ENCODE measurements at places on chromosomes 4 and X.

DNA sequence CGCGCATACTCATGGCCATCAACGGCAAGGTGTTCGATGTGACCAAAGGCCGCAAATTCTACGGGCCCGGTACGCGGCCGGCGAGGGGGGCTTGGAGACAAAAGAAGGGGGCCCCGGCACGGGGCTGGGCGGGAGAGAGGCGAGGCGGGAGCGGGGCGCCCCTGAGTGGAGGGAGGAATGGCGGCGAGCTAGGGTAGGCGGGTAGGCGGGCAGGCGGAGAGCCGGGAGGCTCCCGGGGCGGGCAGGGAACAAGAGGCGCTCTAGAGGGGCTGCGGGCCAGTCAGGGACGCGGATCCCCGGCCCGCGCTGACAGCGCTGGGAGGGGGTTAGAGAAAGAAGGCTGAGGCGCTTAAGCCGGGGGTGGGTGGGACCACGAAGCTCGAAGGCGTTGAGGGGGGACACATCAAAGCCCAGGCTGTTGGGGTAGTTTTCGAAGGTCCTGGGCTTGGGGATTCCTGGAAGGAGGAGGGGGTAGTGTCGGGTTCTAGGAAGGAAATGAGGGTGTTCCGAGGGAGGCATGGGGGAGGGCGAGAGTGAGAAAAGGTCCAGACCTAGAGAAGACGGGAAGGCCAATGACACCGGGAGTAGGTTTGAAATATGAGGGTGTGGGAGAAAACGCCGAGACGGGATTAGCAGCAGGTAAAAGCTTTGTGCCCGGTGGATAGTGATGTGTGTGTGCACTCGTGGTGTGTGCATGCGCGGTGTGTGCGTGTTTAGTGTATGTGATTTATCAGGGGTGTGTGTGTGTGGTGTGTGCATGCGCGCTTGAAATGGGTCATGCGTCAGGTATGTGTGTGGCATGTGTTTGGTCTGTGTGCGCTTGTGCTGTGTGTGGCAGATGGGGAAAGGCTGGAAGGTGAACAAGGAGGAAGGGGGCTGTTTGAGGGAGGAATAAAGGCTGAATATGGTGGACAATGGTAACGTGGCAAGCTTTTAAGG lies 807 bp downstream of the PGRMC1 start:
- DNase-seq = no peak

GRCh38 chr4:162732876-162733275 lies 433.8 kb downstream of the NAF1 start:
- DNase-seq = no peak

GRCh38 chrX:9482837-9483236 lies 18.0 kb downstream of the TBL1X start:
- no peak for DNase-seq

- DNase-seq = peak; percentile 44
Measured at GRCh38 chr4:108360754-108361445, 192.2 kb upstream of the LEF1 start.

DNA sequence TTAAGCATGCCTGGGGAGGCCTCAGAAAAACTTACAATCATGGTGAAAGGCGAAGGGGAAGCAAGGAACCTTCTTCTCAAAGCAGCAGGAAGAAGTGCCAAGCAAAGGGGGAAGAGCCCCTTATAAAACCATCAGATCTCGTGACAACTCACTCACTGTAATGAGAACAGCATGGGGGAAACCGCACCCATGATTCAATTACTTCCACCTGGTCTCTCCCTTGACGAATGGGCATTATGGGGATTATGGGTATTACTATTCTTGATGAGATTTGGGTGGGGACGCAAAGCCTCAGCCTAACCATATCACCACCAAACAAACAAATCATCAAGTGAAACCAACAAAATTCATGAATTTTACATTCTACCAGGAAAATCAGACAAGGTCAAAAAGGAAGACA lies 76.7 kb upstream of the TAB3 start:
- DNase-seq = no peak

DNA sequence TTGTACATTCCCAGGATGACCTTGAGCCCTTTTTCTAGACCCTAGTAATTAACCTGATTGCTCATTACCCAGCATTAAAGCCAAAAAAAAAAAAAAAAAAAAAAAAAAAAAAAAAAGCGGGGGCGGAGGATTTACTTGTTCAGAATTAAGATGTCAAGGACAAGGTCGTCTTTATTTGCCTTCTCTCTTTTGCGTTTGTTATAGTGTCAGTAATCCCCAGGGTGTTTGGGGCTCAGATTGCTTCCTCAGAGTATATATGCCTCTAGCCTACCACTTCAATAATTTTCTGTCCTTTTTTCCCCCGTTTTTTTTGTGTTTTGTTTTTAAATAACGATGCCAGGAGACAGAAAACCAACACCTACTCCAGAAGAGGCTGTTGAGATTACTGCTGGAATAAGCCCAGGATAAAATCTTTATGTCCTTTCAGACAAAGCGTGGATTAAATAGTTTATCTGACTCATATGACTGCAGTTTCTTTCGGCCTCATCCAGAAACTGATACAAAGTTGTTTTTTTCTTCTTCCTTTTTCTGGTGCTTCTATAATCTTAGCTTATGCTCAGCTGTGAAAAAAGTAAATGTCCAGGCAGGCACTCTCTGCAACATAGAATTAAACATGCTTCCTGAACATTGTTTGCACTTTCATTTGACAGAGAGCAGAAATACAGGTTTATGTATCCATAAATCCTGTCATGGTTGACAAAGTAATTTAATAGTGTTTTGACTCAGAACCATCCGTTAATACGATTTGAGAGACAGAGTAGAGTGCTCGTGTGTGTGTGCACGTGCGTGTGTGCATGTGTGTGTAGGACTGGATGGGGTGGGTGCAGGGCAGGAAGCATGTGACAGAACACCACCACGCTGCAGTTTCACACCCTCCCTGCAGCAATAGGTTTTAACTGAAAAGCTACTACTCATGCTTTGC lies 138.6 kb downstream of the AFF1 start:
- no peak for DNase-seq

GRCh38 chr4:17511051-17511450 lies 839 bp downstream of the QDPR start:
- DNase-seq = no peak

- peak; percentile 63 for DNase-seq
Measured at GRCh38 chr4:70704215-70704930, 16.0 kb downstream of the UTP3 start.

DNA sequence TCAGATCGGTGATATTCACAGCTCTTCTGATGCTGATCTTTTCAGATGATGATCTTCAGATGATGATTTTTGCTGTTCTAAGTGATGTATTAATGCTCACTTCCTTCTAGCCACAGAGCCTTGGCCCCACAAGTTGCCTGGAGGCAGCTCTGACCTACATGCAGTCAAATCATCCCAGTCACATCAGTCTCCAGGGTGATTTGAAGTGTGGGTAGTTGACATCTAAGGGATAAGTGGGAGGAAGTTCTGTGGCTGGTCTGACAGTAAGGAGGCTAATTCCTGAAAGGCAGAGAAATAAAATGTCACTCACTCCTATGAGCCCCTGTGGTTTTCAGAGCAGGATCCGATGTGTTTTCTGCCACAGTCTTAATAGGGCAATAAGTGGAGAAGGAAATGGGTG lies 79.8 kb upstream of the RPL34 start:
- DNase-seq = no peak

GRCh38 chr4:38131371-38132091 lies 171.3 kb downstream of the PTTG2 start:
- peak; percentile 49 for DNase-seq

DNA sequence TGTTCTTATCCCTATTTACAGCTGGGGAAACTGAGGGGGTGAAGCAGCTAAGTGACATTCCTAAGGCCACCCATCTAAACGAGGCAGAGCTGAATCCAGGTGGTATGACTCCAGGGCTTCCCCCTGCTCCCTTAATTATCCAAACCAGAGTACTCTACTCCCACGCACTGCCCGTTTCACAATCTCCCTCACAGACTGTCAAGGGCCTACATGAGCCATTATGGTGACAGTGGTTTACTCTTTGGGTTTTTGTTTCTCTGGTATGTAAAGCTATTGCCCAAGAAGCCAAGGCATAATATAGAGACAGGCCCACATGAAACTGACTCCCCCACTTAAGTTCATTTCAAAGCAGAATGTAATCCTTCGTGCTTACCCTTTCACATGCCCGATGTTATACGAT lies 95.1 kb downstream of the NHS start:
- no peak for DNase-seq

DNA sequence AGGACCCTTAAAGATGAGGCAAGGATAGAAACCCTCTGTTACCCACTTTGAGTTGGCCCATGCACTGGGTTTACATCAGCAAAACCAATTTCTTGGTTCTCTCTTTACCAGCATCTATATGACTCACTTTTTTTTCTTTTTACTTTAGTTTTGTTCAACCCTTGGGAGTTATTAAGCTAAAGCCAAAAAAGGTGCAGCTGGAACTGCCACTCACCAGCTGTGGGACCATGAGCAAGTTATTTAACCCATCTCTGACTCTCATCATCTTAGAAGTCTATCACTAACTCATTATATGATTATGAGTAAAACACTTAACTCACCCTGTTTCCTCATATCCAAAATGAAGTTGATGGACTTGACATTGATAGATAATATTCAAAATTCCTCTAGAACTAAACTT lies 53.4 kb downstream of the GABRB1 start:
- no peak for DNase-seq

DNA sequence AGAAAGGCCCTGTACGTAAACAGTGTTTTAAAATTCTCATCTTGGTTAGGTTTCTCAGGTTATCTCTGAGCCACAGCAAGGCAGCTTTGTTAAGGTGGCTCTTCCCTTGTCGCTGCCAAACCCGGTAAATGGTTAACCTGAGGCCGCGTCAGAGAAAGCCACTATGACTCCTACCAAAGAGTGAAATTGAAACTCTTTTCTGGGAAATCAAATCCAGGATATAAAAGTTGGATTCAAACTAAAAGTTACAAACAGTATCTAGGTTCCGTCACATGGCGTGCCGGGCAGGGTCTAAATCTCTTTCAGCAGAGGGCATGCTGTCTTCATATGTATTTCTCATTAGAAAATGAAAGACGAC lies 433 bp downstream of the MMAA start:
- DNase-seq = peak; percentile 3

DNA sequence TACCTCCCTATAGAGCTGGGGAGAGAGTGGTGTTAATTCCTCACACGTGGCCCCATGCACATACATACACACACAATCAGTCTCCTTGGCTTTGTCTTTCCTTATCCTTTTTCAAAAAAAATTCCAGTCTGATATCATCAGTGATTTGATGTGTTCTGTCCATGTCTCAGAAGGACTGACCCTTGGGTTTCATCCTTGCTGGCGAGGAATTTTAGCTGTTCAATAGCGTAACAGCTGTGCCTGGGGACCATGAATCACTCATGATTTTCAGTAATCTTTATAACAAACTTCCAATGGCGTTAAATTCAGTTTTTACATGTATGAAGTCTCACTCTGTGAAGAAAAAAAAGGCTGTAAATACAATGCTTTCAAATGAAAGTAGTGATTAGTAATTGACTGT lies 204.6 kb downstream of the RBMX2 start:
- DNase-seq = no peak

DNA sequence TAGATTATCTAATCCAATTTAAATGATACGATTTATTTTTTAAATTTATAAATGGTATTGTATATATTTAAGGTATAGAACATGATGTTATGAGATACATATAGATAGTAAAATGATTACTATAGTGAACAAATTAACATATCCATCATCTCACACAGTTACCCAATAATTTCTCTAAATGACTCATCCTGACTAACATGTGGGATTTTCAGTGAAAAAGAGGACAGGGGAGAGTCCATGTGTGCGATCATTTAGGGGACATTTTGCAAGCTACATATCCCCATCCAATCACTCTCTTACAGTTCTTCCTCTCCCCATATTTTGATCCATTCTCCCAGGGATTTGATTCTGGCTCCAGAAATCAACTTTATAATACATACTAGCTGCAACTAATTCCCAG lies 88.2 kb downstream of the ABCB7 start:
- no peak for DNase-seq

DNA sequence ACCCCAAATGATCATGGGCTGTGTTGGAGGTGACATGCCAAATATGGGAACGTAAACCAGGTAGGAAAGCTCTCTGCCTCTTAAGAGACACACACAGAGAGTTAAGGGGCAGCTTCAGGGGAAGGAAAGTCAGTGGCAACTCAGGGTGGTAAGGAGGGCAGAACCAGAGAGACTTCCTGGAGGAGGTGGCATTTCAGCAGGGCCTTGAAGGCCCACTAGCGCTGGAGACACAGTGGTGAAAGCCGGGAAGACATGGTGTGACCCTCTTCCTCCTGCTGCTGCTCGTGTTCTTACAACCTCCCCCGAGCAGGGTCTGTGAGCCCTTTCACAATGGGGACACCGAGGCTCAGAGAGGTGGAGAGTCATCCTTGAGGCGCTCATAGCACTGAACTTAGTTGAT lies 68.2 kb downstream of the SORCS2 start:
- DNase-seq = no peak

GRCh38 chr4:74547042-74547441 lies 102.1 kb downstream of the AREG start:
- DNase-seq = no peak

- DNase-seq = no peak
Measured at GRCh38 chr4:127783955-127784770, 2.0 kb downstream of the HSPA4L start.

- no peak for DNase-seq
Measured at GRCh38 chrX:18034945-18035344, 173.8 kb upstream of the RAI2 start.

DNA sequence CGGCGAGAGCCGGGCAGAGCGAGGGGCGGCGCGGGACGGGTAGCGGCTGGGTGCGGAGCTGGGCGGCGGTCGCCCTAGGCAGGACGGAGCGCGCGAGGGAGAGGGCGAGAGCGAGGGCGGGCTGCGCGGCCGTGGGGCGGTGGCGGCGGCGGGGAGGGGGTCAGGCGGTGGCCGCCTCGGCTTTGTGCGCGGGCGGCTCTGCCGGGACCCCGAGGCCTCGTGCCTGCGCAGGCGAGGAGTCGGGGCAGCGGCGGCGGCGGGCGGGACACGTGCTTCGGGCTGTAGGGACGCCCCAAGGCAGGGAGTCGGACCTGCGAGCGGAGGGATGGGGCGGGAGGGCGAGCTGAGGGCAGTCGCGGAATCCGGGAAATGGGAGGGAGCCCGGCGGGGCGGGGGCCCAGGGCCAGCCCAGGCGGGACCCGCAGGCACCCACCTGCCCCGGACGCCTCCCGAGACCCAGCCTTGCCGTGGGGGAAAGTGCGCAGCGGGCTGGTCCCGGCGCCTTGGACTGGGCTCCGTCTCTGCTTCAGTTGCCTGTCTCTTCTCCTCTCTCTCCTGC lies 465 bp downstream of the BMPR1B start:
- DNase-seq = no peak

- peak; percentile 28 for DNase-seq
Measured at GRCh38 chrX:57528670-57529255, 63.0 kb upstream of the ZXDB start.

GRCh38 chr4:38382520-38382919 lies 281.5 kb upstream of the KLF3 start:
- DNase-seq = no peak

GRCh38 chr4:125801373-125801772 lies 486.6 kb downstream of the FAT4 start:
- DNase-seq = no peak

- no peak for DNase-seq
Measured at GRCh38 chrX:41001327-41001726, 83.9 kb upstream of the USP9X start.
